ENCODE measurements at places on chromosomes 7 and 10.

- no peak for DNase-seq
Measured at GRCh38 chr7:95421000-95421846, 13.6 kb downstream of the PON2 start.

- DNase-seq, result no peak
Measured at GRCh38 chr7:107836237-107837144, 33.5 kb upstream of the SLC26A3 start.

DNA sequence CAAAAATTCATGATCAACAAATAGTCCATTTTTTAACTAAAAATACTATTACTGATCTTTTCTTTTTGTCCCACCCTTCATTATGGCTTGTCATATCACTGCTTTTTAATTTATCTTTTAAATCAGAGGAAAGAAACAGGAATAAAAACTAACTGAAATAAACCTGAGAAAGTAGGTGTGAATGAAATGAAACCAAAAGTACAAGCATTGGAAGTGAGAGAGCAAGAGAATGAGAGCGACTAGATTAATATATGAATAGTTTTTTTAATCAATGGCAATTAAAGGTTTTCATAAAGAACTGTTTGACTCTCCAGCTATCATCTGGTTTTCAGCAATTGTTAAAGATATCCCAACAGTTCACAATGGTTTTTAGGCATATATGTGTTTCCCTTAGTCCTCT is 137.8 kb downstream of the SPAG6 start:
- no peak for DNase-seq

DNA sequence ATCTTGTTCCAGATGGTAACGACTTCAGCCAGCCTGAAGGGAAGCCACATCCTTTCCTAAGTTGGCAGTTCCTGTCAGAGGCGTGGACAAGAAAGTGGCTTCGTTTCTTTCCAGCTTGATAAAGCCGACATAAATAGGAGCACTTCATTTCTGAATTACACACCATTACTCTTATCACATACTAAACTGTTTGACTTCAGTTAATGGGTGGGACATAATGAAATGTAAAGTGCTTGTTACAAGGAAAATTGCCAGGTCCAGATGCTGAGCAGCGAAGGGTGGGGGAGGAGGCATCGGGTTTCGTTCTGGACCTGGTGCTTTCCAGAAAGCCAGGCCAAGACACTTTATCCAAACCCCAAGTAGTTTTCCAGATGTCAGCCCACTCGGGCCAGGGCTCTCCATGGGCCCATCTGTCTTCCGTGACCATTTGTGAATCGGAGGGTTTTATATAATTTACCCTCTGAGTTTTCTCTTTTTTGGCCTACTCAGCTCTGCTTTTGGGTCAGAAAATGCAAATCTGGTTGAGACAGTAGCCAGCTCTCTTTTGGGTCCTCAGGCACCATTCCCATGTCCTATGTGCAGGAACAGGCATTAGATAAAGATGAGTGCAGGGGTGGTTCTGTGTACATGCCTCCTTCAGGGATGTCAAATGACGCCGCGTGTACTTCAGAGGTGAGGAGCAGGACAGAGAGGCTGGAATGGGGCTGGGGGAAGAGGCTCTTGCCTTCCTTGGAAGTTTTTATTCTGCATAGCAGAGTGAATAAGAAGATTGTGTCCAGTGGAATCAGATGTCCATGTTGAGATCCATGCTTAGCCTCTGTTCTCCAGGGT is 90.2 kb downstream of the TACC2 start:
- DNase-seq, result no peak

DNA sequence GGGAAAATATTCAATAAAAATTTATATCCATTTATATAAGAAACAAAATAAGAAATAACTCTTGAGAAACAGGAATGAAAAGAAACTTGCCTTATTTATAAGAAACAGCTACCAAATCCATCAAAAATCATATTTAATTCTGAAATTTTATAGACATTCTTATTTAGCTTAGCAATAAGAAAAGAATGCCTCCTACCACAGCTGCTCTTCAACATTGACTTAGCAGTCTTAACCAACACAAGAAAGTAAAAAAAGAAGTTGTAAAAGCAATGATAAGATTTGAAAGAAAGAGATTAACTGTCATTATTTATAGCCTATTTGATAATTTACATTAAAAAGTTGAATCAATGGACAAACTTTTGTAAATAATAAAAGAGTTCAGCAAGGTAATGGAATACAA is 212.8 kb downstream of the ZNF365 start:
- no peak for DNase-seq

DNA sequence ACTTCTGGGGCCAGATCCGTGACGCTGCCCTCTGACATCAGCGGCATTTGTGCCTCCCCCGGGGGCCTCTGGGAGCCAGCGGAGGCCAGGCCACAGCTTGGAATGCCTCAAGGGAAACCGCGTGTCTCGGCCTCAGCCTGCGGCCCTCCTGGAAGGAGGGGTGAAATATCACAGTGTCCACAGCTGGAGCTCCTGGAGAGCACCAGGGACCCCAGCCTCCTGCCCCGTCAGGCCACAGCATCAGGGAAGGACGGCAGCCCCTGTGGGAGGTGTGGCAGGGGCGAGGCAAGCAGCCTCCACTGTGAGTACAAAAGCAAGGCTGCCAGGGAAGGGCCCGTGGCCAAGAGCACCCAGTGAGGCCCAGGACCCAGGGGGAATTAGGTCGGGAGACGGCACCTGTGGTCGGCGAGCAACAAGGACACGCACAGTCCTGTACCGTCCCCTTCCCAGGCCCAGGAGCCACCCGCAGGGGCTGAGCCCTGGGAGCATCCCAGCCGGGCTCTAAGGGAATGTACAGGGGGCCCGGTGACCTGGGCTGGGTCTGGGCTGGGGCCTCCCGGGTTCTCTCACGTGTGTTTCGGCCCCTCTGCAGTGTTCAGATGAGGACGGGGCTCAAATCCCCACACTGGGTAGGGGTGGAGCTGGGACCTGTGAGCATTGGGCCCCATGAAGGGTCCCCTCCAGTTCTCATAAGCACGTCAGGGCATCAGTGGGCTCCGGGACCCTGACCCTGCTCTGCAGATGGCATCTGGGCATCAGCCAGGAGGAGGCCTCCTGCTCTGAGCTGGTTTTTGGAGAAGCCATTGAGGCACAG is 18.7 kb upstream of the KNDC1 start:
- DNase-seq, result no peak

DNA sequence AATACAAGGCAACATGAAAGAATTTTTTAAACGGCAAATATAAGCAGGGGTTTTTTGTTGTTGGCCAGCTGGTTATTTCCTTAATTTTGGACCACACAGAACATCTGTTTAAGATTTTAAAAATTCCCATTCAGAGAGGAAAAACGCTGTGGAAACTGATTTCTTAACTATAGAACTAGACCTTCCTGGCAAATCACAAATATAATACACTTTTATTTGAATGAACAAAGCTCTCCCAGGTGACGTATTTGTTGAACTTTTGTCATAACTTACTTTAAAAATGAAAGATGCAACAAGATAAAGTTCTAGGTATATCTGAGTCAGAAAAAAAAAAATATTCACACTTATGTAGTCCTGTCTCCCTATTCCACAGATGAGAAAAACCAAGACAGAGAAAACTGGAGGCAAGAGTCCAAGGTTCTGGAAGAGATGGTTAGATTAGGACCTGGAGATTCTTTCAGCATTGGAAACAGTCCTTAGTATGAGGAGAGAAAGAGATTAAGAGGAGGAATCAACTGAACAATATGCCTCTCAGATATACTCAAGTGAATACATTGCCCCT is 269.1 kb downstream of the NEBL start:
- DNase-seq, result no peak

GRCh38 chr7:134084488-134085144 is 42.5 kb upstream of the LRGUK start:
- DNase-seq, result no peak

GRCh38 chr7:114085592-114086501 is 167.0 kb upstream of the PPP1R3A start:
- DNase-seq, result no peak

- DNase-seq, result no peak
Measured at GRCh38 chr10:58473976-58474375, 38.7 kb upstream of the BICC1 start.

DNA sequence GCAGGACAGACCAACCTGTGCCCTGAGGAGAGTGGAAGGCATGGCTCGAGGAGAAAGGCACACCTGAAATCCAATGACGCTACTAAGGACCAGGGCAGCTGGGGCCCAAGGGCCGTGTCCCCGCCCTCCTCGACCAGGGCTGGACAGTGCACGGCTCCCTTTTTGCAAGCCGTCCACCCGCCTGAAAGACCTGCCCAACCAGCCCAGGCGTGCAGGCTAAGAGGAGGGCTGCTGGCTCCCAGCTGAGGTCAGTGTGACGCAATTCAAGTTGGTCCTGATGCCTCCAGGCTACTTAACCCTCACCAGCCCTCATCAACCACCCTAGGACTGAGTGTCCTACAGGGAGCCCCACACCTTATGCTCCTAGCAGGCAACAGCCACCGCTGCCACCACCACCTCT is 69.3 kb downstream of the DLG5 start:
- DNase-seq, result no peak

DNA sequence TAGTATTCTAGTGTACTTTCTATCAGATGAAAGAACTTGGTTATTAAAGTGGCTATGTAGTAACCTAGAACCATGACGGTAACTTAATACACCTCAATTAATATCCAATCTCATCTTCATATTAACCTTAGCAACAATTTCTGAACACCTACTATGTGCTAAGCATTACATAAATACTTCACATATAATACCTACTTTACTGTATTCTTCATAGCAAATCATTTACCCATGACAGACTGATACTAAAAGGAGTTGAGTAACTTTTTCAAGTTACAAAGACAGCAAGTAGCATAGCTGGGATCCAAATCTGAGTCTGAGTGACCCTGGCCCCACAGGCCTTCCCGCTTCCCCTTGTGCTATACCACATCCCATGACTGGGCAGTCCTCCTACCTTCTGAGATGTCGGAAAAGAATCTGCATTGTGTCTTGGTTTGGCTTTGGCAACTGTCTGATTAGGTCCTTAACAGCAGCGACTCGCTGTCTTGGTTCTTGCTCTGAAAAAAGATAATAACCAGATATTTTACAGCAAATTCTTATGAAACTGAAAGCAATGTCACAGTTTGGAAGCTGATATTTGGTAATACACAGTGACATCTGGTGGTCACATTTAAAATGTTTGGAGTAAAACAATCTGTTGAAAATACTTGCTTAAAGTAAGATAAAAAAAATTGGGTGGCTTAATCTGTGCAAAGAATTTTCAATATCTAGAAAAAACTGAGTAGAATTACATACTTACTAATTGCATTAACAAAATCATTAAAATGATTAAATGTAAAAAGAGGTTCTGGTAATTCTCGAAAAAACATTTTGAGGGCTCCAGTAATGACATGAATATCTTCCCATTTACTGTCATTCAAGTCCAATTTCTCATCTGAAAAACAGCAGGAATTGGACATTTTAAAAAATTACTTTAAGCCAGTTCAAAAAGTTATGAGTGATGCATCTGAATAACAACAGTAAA is 120.1 kb downstream of the ARHGAP12 start:
- DNase-seq, result no peak

DNA sequence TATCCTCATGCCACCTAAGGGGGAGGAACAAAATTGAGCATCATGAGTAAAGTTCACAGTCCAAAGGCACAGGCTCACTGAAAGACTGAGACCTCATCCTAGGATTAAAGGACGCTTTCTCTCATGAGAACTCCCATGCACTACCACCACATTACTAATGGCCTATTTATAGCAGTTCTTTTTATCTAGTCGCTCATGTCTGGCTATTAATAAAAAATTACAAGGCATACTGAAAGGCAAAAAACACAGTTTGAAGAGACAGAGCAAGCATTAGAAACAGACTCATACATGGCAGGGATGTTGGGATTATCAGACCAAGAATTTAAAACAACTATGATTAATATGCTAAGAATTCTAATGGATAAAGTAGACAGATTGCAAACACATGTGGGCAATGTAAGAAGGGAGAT is 46.0 kb upstream of the CDK13 start:
- DNase-seq, result no peak

DNA sequence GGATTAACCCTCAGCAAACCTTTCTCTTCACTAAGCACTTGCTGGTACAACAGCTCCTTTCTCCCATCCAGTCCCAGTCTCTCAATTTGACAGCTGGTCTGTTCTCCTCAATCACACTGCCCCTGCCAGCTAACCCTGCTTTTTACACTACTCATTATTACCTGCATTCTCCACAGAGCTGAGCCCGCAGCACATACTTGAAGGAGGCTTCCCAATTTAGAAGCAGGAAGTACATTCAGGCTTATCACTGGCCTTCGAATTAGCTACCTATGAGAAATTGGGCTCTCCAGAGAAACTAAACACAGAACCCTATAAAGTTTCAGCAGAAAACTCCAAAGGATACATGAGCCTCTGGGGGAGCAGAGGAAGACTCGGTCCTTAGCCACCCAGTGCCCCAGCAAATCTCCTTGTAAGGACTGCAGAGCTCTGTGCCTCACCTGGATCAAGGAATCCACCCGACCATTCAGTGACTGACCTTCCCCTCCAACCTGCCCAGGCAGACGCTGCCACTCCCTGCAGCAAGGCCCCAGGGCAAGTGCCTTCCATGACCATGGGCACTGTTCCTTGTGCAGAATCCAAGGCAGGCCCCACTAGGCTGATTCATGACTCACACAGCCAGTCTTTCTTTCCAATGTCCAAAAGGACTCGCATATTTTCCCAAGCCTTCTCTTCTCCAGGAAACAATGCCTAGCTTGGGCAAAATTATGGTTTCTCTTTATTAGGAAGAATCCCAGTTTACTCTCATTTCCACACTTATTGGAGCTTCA is 68.0 kb downstream of the VOPP1 start:
- DNase-seq, result no peak

GRCh38 chr10:88383276-88383675 is 199.8 kb downstream of the RNLS start:
- DNase-seq, result no peak

- no peak for DNase-seq
Measured at GRCh38 chr7:44569959-44570358, 3.7 kb downstream of the DDX56 start.

DNA sequence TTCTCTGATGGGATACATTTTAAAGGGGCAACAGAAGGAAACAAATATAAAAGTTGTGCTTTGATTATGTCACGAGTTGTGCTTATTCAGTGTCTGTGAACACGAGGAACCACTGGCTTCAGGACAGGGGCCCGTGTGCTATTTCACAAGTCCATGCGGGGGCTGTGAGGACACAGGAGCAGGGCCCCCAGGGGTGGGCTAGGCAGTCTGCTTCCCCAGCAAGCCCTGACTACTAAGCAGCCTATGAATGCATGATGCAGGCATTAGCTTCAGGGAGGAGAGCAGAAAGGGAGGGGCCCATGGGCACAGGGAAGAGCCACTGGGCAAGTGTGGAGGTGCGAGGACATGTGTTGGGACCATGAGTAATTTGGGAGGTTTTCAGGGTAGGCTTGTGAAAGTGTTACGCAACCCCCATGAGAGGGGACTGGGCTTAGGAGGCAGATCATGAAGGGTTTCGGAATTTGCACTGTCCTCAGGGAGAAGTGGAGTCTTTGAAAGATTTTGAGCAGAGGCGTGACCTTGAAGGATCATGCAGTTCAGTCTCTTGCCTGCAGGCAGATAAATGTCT is 424.9 kb downstream of the CALN1 start:
- DNase-seq, result no peak

GRCh38 chr7:74104702-74105101 is 21.1 kb downstream of the LIMK1 start:
- no peak for DNase-seq
